ENCODE measurements at places on chromosomes 2 and 18.
A peak's percentile ranks its signal among the peaks of the same experiment; 100 is the strongest.

DNA sequence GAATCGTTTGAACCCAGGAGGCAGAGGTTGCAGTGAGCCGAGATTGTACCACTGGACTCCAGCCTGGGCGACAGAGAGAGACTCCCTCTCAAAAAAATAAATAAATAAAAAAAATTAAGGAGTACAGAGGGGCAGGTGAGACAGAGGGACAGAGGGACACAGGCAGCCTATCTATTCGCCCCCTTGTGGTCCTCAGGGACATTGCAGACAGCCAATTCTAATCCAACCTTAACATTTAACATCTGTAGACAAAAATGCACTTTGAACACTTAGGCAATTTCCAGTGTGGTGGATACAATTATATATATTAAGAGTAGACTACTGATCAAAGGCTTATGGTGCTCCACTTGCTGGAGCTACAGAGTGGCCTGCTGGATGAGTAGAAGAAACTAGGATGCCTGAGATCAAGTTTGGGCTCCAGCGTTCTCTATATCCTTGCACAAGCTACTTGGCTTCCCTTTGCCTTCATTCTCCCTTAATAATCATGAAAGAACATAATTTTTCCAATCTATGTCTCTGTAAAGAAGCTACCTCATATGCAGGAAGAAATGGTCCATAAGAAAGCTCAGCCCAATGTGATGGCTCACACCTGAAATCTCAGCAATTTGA, 8.2 kb upstream of the SMARCAL1 start:
- no peak for DNase-seq

GRCh38 chr18:67408240-67408639, 108.3 kb downstream of the DSEL start:
- DNase-seq: no peak

GRCh38 chr18:51069885-51070284, 39.9 kb downstream of the SMAD4 start:
- DNase-seq: no peak

DNA sequence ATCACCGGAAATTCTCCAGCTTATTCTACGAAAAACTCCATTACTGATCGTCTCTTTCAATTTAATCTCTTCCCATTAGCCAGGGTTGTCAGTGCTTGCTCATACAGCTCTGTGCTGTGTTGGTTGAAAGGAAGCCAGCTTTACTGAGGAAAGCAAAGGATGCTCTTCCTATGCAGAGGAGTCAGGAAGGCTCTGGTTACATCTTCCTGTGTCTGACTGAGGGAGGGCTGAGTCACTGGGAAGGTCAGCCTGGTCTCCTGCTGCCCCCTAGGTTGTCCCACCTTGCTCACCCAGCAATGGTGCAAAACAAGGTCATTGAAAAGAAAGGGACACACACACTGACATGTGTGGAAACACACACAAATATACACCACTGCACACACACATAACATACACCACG, 975.6 kb downstream of the DCDC2C start:
- DNase-seq: no peak

DNA sequence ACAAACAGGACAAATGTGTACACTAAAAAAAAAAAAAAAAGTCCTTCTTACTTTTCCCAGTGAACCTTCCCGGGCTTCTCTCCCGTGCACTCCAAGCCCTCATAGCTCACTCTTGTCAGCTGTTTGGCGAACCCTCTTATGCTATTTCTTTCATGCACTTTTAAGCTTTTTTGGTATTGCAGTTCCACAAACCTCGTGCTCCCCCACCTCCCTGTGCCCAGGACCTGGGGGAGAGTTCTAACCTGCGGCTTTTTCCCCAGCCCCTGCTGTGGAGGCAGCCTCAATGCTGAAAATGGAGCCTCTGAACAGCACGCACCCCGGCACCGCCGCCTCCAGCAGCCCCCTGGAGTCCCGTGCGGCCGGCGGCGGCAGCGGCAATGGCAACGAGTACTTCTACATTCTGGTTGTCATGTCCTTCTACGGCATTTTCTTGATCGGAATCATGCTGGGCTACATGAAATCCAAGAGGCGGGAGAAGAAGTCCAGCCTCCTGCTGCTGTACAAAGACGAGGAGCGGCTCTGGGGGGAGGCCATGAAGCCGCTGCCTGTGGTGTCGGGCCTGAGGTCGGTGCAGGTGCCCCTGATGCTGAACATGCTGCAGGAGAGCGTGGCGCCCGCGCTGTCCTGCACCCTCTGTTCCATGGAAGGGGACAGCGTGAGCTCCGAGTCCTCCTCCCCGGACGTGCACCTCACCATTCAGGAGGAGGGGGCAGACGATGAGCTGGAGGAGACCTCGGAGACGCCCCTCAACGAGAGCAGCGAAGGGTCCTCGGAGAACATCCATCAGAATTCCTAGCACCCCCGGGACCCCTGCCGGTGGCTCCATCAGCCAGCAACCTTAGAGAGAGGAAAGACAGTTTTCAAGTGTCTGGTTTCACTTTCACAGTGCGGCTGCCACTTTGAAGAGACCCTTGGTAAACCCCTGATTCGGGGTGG, 826 bp downstream of the KCNE4 start:
- no peak for DNase-seq

DNA sequence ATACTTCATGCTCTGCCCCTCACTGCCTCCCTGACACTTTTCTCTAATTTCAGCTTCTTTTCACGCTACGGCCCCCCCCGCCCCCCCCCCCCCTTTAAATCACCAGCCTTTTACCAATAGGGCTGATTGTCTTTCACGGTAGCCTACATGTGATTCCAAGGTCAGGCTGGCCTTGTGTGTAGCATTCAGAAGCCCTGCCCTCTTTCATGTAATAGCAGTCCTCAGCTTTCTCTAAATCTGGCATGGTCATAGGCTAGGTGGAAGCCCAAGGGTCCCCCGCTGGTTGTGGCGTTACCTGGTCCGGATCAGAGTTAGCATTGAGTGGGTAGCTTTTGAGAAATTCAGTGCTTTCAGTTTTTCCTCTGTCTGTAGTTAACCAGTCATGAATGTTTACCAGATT, 281.8 kb downstream of the ALPK2 start:
- no peak for DNase-seq

- DNase-seq: no peak
These were observed 20.8 kb downstream of the IMMT start for GRCh38 chr2:86174445-86174844.

GRCh38 chr18:42271647-42272414, 316.8 kb downstream of the PIK3C3 start:
- no peak for DNase-seq

DNA sequence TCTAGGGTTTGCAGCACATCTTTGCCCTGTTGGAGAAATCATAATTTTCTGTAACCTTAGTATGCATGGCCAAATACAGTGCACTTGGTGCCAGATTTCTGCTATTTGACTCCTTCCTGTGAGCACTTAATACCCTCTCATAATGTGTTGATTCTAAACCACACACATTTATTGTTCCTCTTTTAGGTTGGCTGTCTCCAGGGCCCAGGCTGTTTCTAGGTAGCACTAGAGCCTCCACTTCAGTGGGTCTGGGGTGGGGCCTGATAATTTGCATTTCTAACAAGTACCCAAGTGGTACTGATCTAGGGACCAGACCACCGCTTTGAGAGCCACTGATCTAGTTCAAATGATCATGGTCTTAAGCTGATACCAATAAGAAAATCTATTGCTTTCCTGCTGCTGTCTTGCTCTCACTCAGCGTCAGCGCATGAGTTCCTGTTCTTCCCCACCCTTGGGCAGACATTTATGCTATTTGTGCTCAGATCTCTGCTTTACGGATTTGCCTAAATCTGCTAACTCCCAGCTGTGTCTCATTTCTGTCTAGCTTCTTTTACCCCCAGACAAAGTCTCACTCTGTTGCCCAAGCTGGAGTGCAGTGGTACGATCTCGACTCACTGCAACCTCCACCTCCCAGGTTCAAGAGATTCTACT, 7.4 kb downstream of the PTRHD1 start:
- peak; percentile 85 for DNase-seq

GRCh38 chr2:30661173-30662107, 145.8 kb downstream of the CAPN13 start:
- DNase-seq: no peak

DNA sequence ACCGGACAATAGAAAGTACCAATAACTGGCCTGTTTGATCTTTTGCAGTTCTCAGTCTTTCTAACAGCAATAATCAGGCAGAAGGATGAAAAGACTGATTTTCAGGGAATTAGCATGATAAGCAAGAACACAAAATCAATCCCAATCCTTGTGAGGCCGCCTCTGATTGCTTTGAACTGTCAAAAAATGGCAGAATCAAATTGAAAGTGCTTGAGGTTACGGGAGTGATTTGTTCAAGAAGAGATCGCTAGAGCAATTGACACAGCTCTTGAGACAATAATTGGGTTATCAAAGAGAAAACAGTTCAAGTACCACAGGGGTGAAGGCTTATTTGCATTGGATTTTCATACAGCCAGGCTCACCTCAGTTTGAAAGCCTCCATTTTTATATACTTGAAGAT, 663.4 kb downstream of the ARHGAP15 start:
- DNase-seq: peak; percentile 2

DNA sequence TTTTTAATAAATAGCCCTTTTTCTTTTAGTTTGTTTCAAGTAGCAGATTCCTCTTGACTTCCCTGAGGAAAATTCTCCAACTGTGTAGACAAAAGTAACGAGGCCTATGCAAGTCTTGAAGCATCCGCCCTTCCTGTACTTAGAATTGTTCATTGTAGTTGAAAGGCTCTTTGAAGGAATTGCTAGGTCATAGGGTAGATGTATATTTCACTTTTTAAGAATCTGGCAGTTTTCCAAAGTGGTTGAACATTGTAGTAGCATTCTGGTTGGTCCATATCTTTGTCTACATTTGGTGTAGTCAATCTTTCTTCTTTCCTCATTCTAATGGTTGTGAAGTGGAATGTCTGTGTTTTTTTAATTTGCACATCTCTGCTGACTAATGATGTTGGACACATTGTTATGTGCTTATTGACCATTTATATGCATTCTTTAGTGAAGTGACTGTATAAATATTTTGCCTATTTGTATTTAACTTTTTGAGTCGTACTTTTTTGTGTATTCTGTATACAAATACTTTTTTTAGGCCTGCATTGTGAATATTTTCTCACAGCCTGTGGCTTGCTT, 5.6 kb upstream of the SERPINB11 start:
- no peak for DNase-seq

- DNase-seq: no peak
These were observed 535.1 kb downstream of the RNF144A start for GRCh38 chr2:7452110-7452876.

- no peak for DNase-seq
These were observed 34.7 kb downstream of the SPOPL start for GRCh38 chr2:138536302-138536701.

- no peak for DNase-seq
These were observed 118.5 kb downstream of the ACKR3 start for GRCh38 chr2:236688157-236688556.

DNA sequence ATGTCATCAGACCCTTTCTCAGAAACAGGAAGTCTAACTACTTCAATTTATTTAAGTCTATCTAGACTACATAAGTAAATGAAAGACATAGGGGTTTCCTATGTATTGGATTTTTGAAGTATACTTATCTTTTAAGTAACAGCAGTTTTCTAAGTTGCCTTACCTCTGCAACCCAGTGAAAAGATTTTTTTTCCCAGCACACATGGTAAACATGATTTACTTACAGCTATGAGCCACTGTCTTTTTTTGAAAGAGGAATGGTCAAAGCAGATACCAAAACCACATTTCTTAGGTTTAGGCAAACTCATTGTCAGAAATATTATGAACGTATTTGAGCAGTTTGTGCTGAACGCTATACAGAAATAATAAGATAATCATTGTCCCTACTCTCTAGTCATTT, 78.7 kb upstream of the OTX1 start:
- no peak for DNase-seq

GRCh38 chr2:226080334-226080733, 680.8 kb downstream of the NYAP2 start:
- no peak for DNase-seq

DNA sequence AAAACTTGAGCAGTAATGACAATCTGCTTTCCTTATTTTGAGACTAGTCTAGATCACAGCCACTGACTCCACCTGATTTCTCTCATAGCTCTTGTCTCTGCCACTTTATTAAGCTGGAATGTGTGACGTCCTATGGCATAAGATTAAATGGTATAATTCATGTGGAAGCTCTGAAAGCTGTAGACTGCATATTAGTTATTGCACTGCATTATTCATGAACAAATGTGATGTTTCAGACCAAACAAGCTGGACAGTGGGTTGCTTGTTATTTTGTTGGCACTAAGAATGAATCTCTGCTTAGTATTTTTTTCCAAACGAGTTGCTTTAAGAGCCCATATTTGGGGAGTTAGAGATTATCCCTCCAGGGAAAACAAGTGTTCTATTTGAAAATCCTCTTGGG, 1218.5 kb downstream of the SUCLG1 start:
- no peak for DNase-seq

GRCh38 chr2:9648821-9649220, 18.0 kb upstream of the YWHAQ start:
- no peak for DNase-seq

- DNase-seq: no peak
These were observed 12.3 kb downstream of the TRPM8 start for GRCh38 chr2:233929352-233930022.

GRCh38 chr2:84959566-84960506, 11.1 kb upstream of the KCMF1 start:
- peak; percentile 7 for DNase-seq

DNA sequence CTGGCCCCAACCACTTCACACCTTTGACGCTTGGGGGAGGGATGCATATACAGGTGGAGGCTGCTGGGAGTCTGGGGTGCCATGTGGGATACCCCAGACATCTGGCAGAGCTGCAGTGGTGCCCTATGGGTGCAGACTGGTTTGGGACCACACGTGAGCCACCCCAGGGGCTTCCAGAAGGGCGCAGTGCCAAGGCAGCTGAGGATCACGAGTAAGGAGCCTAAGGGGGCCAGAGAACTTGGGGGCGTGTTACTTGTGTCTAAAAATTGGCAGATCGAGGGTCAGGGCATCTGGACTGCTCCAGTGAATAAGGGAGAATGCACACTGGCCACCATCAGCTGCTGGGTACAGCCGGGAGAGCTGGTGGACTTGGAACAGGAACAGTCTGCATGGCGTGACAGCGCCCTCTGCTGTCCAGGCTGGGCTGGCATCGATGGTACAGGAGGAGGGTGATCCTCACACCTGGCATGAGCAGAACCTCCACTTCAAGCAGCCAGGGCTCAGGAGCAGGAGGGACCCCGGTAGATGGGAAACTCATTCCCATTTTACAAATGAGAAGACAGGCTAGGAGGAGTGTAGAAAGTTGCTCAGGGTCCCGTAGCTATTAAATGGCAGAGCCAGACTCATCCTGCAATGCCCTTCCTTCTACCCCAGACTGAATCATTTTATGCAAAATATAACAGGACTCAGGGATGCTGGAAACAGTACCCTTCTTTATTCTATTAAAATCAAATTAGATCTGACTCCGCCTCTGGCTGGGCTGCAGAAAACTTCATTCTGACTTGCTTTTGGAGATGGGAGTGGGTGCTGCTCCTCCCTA, 60.4 kb downstream of the ATOH8 start:
- peak; percentile 83 for DNase-seq

GRCh38 chr2:177551989-177552421, 159.4 kb downstream of the AGPS start:
- DNase-seq: peak; percentile 44

GRCh38 chr18:12076424-12077140, 17.1 kb upstream of the ANKRD62 start:
- no peak for DNase-seq

GRCh38 chr2:160394153-160394552, 99.5 kb downstream of the RBMS1 start:
- DNase-seq: no peak
